ENCODE measurements at places on chromosomes 13 and 19.

- no peak for DNase-seq
Observed at GRCh38 chr19:9054765-9055164, 32.1 kb upstream of the OR1M1 start.

- no peak for DNase-seq
Observed at GRCh38 chr19:41531438-41532311, 44.3 kb upstream of the CEACAM21 start.

- DNase-seq = no peak
Observed at GRCh38 chr19:45668342-45668871, 386 bp downstream of the GIPR start.

GRCh38 chr13:40383132-40383531, 283.3 kb downstream of the FOXO1 start:
- DNase-seq = no peak

DNA sequence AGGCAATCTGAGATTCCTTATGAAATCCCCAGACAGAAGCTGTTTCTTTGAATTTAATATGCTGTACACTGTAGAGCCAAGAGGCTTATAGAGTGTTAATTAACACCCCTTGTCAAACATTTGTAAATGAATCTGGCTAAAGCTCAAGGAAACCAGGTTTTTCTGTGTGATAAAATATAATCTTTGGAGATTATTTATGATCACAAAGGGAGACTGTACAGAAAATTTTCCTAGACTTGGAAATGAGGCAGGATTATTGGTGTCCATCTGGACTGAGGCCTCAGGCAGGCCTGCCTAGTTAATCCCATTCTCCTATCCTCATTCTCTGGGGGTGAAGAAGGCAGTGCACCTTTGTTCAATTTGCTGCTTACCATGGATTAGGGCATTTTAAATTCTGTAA, 17.8 kb downstream of the KL start:
- no peak for DNase-seq

- DNase-seq = no peak
Observed at GRCh38 chr13:30355384-30355699, 48.0 kb upstream of the KATNAL1 start.

DNA sequence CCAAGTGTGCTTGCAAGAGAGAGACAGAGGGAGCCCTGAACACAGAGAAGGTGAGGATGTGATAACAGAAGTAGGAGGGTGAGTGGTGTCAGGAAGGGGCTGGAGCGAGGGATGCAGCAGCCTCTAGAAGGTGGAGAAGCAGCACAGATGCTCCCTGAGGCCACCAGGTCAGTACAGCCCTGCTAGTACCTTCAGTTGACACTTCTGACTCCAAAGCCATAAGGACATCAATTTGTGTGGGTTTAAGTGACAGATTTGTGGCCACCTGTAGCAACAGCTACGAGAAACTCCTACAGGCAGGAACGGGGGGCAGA, 6.9 kb downstream of the ERICH4 start:
- DNase-seq = no peak

DNA sequence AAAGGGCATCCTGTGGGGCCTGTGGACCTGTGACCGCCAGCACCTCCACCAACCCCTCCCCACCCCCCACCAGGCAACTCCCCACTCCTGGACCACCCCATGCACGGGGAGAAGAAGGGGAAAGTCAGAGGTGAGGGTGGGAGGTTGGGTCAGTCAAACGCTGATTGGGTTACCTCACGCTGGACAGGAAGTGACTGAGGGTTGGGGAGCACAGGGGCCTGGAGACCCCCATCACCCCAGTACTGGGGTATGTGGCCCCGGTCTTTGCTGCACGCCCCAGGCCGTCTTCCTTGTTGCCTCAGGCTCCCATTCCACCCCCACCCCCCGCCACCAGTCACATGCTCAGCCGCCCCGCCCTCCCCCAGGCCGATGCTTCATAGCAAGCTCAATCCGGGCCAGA, 59.0 kb downstream of the COLGALT1 start:
- DNase-seq = no peak

- no peak for DNase-seq
Observed at GRCh38 chr13:24097064-24097463, 63.5 kb upstream of the SPATA13 start.

- DNase-seq = no peak
Observed at GRCh38 chr19:44626048-44626624, 12.8 kb downstream of the IGSF23 start.

DNA sequence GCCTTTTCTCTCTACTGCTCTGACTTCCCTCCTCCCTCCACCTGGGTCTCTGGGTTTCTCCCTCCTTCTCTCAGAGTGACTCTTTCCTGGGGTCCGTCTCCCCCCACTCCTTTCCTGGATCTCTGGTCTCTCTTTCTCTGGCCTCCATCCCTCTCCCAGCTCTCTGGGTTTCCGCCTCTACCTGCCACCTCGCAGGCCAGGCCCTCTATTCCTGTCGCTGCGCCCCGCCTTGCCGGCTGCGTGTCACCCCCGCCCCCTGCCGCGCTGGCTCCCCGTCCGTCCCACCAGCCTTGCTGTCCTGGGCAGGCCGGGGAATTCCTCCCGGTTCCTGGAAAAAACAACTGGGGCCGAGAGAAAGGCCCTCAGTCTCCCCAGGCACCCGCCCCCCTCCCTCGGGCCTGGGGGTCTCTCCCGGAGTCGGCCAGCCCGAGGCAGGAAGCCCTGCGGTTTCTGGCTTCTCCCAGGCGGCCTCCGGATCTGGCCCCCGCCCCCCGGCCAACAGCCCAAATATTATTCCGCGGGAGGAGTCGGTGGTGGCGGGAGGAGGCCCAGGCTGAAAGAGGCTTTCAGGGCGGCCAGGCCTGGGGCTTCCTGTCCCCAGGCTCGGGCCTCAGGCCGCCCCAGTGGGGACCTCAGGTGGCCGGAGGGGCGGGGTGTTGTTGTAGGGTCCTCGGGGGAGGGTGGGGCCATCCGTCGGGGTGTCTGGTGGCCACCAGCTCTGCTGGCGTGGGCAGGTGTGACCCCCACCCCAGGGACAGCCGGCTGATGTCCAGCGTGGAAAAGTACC, 9.3 kb downstream of the IRF2BP1 start:
- no peak for DNase-seq

DNA sequence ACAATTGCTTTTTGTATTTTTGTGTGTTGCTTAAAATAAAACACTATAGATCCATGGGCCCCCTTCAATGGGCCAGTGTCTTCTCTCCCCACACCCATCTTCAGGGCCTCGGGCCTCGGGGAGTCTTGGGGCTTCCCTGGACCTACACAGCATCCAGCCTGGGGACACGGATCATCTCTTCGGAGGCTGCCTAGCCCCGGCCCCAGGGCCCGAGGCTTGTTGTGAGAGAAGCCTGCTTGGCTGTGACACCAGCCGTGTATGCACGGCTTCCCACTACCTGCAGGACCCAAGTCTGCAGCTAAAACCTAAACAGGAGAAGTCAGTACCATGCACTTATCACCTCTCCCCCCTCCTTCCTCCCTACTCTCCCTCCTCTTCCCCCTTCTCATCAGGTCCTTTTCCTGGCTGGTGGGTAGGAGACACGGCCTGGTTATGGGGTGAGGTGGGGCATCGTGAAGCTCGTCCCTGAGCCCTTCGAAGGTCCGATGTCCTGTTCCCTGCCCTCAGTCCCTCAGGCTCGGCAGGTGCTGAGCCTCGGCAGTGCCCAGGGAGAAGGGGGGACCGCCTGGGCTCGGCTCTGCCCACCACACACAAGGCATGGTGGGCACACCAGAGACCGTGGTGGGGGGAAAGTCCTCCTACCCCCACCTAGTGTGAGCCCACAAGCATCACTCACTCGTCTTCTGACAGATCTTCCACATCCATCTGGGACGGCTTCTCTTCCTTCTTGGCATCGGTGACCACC, 9.5 kb downstream of the C13orf46 start:
- no peak for DNase-seq

- no peak for DNase-seq
Observed at GRCh38 chr13:26266311-26266710, 12.4 kb downstream of the CDK8 start.

DNA sequence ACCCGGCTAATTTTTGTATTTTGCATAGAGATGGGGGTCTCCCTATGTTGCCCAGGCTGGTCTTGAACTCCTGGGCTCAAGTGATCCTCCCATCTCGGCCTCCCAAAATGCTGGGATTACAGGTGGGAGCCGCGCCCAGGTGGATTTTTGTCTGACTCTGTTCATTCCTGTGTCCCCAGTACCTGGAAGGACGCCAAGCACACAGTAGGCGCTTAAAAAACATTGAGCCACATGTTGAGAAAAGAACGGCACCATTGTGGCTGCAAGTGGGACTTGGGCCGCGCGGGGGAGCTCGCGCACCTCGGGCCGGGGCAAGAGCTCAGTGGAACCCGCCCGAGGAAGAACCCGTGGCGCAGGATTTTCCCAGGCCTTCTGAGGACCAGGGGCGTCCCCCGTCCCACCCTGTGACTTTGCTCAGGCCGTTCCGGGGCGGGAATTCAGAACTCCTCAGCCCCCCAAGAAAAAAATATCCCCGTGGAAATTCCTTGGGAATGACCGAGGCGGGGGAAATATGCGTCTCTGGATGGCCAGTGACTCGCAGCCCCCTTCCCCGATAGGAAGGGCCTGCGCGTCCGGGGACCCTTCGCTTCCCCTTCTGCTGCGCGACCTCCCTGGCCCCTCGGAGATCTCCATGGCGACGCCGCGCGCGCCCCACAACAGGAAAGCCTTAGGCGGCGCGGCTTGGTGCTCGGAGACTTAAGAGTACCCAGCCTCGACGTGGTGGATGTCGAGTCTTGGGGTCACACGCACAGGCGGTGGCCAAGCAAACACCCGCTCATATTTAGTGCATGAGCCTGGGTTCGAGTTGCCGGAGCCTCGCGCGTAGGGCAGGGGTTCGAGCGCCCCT, 1.4 kb upstream of the ICAM1 start:
- peak; percentile 32 for DNase-seq

- no peak for DNase-seq
Observed at GRCh38 chr19:28823338-28823961, 389.5 kb downstream of the UQCRFS1 start.

- no peak for DNase-seq
Observed at GRCh38 chr19:47210689-47211316, 20.2 kb downstream of the BBC3 start.

DNA sequence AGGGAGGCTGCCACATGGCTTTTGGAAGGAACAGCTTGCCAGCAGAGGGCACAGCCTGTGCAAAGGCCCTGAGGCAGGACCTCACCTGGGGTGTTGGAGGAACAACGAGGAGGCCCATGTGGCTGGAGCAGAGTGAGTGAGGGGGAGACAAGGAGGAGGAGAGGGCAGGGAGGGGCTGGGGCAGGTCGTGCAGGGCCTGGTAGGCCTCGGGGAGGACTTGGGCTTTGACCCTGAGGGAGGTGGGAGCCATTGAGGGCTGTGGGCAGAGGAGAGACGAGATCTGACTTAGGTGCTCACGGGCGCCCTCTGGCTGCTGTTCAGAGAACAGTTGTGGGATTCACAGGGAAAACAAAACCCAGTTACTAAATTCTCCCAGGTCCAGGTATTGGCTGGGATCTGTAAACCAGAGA, 25.2 kb downstream of the ZNRF4 start:
- DNase-seq = peak; percentile 7

DNA sequence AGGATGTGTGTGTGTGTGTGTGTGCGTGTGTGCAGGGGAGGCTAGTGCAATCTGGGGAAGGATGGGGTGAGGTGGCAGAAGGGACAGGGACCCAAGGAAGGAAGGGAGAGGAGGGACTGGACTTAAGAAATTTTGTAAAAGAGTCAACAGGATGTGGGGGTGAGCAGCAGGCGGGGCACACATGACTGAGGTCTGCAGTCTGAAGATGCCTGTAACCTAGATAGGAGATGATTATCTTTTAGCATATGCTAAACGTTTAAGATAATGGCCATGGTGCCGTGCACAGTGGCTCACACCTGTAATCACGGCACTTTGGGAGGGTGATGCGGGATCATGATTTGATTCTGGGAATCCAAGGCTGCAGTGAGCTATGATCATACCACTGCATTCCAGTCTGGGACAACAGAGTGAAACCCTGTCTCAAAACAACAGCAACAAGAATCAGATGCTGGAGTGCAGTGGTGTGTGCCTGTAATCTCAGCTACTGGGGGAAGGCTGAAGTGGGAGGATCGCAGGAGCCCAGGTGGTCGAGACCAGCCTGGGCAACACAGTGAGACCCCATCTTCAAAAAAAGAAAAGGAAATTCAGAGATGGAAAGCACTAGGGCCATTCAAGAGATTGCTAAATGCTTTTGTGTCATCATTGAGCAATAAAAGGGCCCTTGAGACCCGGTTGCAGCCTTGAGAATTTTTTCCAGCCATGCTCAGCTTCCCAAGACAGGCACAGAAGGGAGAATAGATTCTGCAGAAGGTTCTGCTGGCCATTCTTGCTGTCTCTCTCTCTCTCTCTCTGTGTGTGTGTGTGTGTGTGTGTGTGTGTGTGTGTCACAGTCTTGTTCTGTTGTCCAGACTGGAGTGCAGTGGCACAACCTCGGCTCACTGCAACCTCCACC, 3.8 kb upstream of the ZNF414 start:
- no peak for DNase-seq

DNA sequence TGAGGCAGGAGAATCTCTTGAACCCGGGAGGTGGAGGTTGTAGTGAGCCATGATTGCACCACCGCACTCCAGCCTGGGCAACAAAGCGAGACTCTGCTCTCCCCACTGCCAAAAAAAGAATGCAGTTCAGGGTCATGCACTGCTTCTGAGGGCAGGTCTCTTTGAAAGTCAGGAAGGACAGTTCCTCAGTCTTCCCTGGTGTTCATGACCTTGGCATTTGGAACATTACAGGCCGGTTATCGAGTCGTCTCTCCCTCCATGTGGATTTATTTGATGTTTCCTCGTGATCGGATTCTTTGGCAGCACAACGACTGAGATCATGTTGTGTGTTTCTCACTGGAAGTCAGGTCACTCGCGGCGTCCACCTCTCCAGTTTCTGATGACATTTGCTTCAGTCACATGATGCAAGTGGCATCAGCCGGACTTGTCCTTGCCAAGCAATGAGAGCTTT, 17.2 kb downstream of the FGF21 start:
- DNase-seq = no peak

DNA sequence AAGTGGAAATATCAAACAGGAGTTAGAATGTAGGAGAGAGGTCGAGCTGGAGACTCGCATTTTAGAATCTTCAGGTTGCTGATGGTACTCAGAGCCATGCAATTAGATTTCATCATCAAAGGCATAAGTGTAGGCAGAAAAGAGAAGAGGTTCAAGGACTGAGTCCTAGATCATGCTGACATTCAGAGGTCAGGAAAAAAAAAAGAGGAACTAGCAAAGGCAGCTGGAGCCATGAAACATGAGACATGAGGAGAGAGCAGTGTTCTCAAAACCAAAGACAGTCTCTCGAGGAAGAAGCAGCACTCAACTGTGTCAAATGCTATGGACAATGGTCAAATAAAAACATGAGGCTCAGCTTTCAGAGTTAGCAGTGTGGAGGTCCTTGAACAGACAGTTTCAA, 12.4 kb upstream of the TPP2 start:
- DNase-seq = no peak

DNA sequence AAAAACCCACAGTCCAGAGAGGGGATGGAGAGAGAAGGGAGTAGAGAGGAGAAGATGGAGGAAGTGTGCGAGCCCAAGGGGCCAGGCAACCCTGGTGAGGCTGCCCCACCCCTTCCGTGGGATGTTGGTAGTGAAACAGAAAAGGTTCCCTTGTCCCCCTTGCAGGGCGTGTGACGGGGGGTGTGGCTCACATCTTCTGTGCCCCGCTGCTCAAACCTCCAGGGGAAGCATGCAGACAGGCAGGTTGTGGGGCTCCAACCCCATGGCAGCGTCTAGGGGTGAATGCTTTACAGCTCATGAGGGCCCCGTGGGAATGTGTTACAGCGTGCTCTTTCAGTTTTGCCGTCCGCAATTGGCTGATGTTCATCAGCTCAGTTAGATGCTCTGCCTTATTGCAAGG, 14.7 kb upstream of the EVI5L start:
- DNase-seq = no peak
